ENCODE measurements at places on chromosomes 5 and 9.

DNA sequence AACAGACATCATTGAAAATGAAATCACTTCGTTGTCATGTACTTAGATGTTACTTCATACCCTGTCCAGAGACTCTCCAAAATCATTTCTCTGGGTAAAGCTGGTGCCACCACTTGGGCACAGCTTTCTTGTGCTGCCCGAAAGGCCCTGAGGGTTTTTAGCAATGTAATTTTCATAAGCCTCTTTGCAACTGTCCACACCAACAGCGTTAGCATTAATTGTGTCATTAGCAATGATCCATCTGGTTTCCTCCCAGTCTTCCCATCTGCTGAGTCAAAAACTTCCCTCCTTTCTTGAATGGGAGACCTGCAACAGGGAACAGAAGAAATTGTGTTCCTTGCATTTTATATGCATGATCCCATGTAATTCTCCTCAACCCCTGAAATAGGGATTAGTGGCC is 8.6 kb upstream of the MSX2 start:
- H3K27ac ChIP-seq, result no peak overlapping the region
- no peaks in the 10 kb centered on the region for H3K4me1 ChIP-seq
- H3K36me3 ChIP-seq, result no peaks in the 10 kb centered on the region
- peaks cover 28% of the 10 kb centered on the region for H3K27me3 ChIP-seq

DNA sequence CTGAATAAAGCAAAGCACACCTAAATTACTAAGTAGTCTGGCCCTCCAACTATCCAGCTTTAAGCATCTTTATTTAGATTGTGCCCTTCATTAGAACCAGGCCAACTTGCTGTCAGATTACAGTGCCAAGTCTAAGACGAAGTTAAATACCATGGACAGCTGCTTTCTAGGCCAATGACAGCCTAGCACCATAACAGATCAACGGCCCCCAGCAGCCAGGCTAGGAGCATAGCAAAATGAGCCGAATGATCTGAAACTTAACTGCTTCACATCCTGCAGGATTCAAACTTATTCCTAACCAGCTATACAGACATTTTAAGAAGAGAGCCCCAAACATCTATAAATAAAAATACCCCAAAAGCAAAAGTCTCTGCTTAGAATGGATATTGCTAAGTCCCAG is 6.8 kb downstream of the SLC24A2 start:
- no peaks in the 10 kb centered on the region for H3K4me1 ChIP-seq
- no peak for ATAC-seq
- no peaks in the 10 kb centered on the region for H3K36me3 ChIP-seq
- no peak overlapping the region for H3K27ac ChIP-seq

GRCh38 chr5:163978897-163979296 is 473.5 kb downstream of the MAT2B start:
- no peak for ATAC-seq
- no peaks in the 10 kb centered on the region for H3K36me3 ChIP-seq
- peaks cover 13% of the 10 kb centered on the region for H3K4me1 ChIP-seq
- no peak overlapping the region for H3K27ac ChIP-seq
- H3K4me3 ChIP-seq, result no peak overlapping the region

GRCh38 chr5:123705741-123706140 is 193.8 kb downstream of the CSNK1G3 start:
- H3K27me3 ChIP-seq, result no peaks in the 10 kb centered on the region
- ATAC-seq, result no peak
- no peaks in the 10 kb centered on the region for H3K36me3 ChIP-seq
- no peak overlapping the region for H3K4me3 ChIP-seq
- H3K27ac ChIP-seq, result no peak overlapping the region

DNA sequence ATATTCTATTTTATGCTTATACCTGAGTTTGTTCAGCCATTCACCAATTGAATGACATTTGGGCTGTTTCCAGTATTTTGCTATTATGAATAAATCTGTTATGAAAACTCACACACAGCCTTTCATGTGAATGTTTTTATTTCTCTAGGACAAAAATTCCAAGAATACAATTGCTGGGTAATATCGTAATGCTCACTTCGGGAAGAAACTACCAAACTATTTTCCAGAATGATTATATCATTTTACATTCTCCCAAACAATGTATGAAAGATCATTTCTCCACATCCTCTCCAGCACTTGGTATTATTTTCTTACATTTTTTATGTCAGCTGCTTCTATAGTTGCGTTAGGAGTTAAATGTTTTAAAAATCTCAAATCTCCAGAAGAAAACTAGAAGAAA is 58.3 kb upstream of the LHFPL2 start:
- no peak overlapping the region for H3K27ac ChIP-seq
- peaks cover 6% of the 10 kb centered on the region for H3K36me3 ChIP-seq
- H3K27me3 ChIP-seq, result no peaks in the 10 kb centered on the region
- no peaks in the 10 kb centered on the region for H3K4me1 ChIP-seq

- H3K27ac ChIP-seq, result no peak overlapping the region
- no peaks in the 10 kb centered on the region for H3K27me3 ChIP-seq
- H3K4me1 ChIP-seq, result peaks cover 52% of the 10 kb centered on the region
Measured at GRCh38 chr5:177447066-177447610, 524 bp downstream of the PRR7 start.

DNA sequence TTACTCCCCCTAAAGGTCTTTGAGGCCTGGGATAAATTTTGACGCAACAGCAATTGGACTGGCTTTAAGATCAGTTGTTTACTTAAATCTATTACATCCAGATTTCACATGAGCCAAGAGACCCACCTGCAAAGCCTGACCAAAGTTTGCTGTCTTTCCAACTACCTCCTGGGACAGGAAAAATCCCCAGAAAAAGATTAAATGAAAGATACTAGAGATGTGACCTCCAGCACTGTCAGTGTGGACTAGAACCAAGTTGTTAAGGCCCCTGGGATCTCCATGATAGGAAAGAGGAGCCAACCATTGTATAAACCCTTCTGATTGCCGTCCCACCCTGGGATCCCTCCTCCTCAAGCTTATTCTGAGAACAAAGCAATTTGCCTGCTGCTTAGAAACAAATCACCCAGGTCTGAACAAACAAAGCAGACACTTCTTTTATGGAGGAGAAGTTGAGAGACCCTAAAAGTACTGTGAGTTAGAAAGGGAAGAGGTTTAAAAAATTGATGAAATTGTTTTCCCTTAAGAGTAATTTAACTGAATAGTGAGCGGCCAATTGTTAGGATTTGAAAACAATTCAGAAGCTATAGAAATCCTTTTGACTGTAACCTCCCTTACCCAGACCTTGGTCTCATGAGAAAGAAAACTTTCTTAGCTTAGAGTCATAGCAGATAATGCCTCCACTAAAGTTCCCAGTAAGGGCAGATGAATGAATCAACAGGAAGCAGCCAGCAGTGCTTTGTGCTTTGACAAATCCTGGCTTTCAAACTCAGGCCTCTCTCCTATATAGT is 255.2 kb downstream of the TMEM167A start:
- H3K4me1 ChIP-seq, result peaks cover 5% of the 10 kb centered on the region
- ATAC-seq, result no peak
- no peaks in the 10 kb centered on the region for H3K36me3 ChIP-seq
- no peak overlapping the region for H3K27ac ChIP-seq
- H3K27me3 ChIP-seq, result no peaks in the 10 kb centered on the region

GRCh38 chr5:168624850-168625364 is 45.7 kb upstream of the PANK3 start:
- H3K27ac ChIP-seq, result no peak overlapping the region
- no peaks in the 10 kb centered on the region for H3K36me3 ChIP-seq
- ATAC-seq, result no peak
- no peak overlapping the region for H3K4me3 ChIP-seq
- no peaks in the 10 kb centered on the region for H3K4me1 ChIP-seq

All from stimulated activated memory B cell treated with anti-CD40 and anti-IgM and Interleukin-4, amounts not matched to agents 10 μg/mL and 1 μg/mL and 100 μg/mL, for 72 hours (primary cell).